ENCODE measurements at places on chromosomes 11 and 22. TPM values are rescaled to one million over a fixed set of nuclear protein-coding genes. Genes with fewer than 3 reads are reported as not detected.
A peak's percentile ranks its signal among the peaks of the same experiment; 100 is the strongest.

ST14 gene
- 5.3 TPM for total RNA-seq

DNA sequence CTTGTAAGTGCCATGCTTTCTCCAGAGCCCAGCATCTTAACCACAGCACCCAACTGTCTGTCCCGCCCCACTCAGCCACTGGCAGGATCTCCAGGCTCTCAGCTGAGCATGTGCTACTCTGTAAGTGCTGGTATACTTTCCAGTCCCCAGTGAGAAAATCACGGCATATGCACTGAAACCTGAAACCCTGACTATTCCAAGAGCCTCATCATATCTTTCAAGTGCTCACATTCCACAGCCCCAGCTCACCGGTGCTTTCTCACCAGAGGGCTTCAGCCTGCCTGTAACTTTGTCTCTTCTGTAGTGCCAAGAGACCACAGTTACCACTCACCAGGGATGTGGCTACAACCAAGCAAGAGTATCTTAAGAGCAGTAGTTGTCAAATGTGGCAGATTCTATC, 24.4 kb upstream of the PAMR1 start:
- DNase-seq, result peak; percentile 87

GRCh38 chr11:9651899-9652748, 11.8 kb upstream of the SWAP70 start:
- no peak for DNase-seq

GRCh38 chr11:12682737-12683500, 8.7 kb downstream of the TEAD1 start:
- DNase-seq, result no peak

GRCh38 chr11:6094186-6094585, 13.3 kb upstream of the OR56B4 start:
- DNase-seq, result no peak
